ENCODE measurements at places on chromosomes 4 and X. TPM values are rescaled to one million over a fixed set of nuclear protein-coding genes. Genes with fewer than 3 reads are reported as not detected.

The GATA1 gene
- total RNA-seq = not detected

The FAM47B gene
- total RNA-seq = not detected

The ATOH1 gene
- total RNA-seq = not detected

The BCORL1 gene
- 8.7 TPM for total RNA-seq

The PNPLA4 gene
- 15.7 TPM for total RNA-seq

The PWWP3B gene
- total RNA-seq = not detected

The PCDH11X gene
- 1.7 TPM for total RNA-seq

The DGKQ gene
- total RNA-seq = 19.5 TPM

The AFM gene
- not detected for total RNA-seq

The NXF2B gene
- not detected for total RNA-seq

The NHS gene
- 9.9 TPM for total RNA-seq

The PAGE2B gene
- not detected for total RNA-seq

DNA sequence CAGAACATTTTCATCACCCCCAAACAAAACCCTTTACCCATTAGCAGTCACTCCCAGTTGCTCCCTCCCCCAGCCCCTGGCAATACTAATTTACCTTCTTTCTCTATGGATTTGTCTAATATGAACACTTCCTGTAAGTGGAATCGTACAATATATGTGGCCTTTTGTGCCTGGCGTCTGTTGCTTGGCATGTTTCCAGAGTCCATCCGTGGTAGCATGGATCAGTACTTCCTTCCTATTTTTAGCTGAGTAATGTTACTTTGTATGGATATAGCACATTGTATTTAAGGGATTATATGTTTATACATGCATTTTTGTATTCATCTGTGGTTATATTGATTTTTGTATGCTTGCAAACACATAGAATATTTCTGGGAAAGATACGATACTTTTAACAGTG, 48.2 kb downstream of the PPEF1 start:
- no peak for DNase-seq

GRCh38 chr4:48831532-48832030, 693 bp downstream of the OCIAD1 start:
- DNase-seq = no peak

- DNase-seq = no peak
Observed at GRCh38 chrX:1252861-1253260, 15.8 kb upstream of the CSF2RA start.

DNA sequence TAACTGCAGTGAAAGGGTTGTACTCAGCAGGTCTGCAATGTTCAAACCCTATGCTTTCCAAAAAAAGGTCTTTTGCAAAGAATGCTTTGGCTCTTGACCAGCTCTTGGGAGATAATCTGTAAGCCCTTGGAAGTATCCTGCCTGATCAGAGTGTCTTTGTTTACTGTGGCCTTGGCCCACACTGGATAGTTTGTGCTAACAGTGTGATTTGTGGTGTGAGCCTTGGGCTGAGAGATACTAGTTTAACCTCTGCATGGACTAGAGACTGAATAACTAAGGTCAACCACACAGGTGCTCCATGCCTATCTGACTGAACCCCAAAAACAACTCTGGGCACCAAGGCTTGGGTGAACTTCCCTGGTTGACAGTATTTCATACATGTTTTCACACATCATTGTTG, 3.6 kb upstream of the MAGED1 start:
- DNase-seq = no peak

GRCh38 chr4:78069859-78070258, 12.7 kb downstream of the FRAS1 start:
- no peak for DNase-seq

GRCh38 chr4:72591547-72592454, 22.8 kb upstream of the ADAMTS3 start:
- no peak for DNase-seq

- DNase-seq = no peak
Observed at GRCh38 chr4:181200076-181200475, 1043.1 kb upstream of the TENM3 start.

- DNase-seq = no peak
Observed at GRCh38 chr4:29972121-29972520, 748.0 kb upstream of the PCDH7 start.

GRCh38 chr4:17966312-17966711, 55.2 kb downstream of the LCORL start:
- DNase-seq = no peak

DNA sequence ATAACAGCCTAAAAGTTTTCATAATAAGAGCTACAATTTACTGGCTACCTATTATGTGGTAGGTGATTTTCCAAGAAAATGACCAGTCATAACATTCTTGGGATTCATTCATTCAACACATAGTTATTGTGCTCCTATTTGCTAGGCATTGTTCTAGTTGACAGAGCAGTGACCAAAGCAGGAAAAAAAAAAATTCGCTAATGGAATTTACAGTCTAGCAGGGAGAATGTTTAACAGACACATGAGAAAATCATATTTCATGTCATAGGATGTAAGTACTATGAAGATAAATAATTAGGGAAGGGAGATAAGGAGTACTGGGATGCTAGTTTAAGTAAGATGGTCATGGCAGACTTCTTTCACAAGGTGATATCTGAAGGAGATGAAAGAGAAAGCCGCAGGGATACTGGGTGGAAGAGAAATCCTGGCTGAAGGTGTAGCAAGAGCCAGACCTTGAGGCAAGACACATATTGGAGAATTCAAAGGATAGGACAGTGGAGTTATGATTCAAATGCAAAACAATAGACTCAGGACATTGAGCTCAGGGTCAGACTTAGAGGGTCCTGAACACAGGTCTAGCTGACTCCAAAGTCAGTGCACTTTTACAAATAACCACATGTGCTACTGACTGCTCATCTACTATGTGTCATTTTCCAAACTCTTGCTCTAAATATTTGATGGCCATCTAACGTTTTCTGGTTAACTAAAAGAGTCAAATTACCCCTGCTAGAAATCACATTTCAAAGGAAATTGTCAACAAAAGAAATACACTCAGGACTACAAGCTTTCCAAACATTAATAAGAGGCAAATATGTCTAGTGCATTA, 20.4 kb downstream of the SPCS3 start:
- no peak for DNase-seq

GRCh38 chr4:126715067-126715466, 917.7 kb upstream of the INTU start:
- no peak for DNase-seq

- DNase-seq = no peak
Observed at GRCh38 chr4:139668658-139669201, 3.1 kb downstream of the MGST2 start.

DNA sequence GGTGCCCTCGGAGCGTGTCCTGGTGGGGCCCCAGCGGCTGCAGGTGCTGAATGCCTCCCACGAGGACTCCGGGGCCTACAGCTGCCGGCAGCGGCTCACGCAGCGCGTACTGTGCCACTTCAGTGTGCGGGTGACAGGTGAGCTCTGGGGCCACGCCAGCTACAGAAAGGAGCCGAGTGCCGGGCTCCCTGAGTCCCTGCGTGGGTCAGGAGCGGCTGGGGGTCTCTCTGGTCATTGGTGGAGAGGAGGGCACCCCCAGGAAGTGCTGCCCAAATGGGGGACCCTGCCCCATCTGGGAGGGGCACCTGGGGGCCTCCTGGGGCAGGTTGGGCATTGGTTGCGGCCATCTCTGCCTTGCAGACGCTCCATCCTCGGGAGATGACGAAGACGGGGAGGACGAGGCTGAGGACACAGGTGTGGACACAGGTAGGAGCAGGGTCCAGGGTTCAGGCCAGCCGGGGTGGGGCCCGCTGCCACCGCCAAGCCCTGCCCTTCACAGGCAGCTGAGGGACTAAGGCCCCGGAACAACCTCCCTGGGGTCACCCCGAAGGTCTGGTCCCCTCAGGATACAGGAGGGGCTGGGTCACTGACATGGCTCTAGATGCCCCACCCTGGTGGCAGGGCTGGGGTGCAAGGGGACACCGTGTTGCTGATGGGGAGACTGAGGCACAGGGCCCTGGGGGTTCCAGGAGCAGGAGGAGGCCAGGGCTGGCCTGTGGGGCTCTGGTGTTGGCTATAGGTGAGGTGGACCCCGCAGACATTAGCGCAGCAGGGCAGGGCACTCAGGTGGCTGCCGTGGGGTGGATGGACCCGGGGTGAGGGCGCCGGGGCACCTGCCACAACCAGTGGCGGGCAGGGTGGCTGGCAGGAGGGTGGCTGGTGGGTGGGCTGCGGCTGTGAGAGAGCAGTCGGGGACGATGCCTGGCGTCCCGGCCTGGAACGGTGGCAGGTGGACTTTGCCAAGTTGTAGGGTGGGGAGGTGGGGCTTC, 6.6 kb downstream of the FGFR3 start:
- DNase-seq = no peak

DNA sequence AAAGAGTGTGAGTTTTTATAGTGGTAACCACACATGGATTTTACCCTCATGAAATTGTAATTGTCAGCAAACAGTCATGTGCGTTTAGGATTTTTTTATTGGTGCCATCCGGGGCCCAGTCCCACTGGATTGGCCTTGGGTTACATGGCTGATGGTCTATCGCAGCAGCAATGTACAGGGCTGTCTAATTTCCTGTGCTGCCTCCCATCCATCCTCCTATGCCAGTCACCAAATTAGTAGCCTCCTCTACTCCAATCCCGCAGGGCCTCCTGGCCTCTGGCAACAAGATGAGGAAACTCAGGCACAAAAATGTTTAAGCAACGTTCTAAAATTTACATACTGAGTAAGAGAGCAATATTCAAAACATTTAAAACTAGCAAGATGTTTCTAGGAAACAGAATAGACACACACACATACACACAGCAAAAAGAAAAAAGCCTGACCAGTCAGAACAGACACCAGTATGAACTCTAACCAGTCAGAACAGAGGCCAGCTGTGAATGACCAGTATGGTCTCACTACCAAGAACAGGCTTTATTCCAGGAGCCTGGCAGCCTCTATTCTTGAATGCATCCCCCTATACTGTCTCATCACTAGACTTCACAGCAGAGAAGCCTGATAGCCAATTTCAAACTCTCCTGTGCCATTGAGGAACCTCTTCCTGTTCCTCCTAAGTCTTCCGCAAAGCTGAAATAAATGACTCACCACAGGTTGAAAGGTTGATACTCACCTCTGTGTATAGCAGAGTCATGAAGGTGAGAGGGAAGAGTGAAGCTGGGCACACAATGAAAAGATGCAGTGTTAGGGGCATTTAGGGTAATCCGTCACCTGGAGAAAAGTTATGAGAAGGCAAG, 42.6 kb downstream of the CHRNA9 start:
- no peak for DNase-seq

- no peak for DNase-seq
Observed at GRCh38 chr4:151905197-151905596, 144.4 kb upstream of the GATB start.

- DNase-seq = no peak
Observed at GRCh38 chr4:117385526-117385925, 300.1 kb upstream of the TRAM1L1 start.

DNA sequence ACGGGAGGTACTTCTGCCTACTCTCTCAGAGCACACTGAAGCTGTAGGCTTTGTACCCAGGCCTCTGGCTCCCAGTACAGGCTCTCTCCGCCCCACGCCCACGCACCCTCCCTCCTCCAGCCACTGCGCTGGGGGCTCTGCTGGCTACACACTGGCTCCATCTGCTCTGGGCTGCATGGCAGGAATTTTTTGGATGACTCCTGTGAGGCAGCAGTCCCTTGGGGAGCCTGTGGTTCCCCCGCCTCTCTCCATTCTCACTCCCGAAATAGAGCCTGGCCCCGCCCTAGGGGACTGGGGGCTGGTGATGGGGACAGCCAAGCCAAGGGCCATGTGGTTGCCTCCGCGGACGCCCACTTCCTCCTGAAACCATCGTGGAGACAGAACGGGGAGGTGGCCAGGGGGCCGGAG, 58.1 kb upstream of the ADRA2C start:
- peak; percentile 77 for DNase-seq

DNA sequence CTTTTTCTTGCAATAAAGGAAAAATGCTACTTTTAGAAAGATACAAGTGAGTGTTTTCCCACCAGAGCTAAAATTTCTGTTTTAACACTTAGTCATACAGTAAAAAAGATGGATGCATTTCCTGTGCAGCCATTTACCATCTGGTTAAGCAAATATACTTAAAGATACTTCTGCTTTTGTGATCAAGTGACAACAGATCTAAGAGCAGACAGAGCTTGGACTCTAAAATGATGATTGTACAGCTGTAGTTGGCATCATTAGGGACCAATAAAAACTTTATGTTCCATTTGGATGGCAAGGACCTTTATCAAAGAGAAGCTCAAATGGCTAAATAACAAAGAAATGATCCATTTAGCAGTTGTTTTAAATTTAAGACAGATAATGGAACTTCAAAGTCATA, 270.8 kb downstream of the FSTL5 start:
- no peak for DNase-seq

- no peak for DNase-seq
Observed at GRCh38 chr4:119795986-119796578, 167.5 kb upstream of the PDE5A start.

- no peak for DNase-seq
Observed at GRCh38 chr4:165597581-165598480, 219.0 kb downstream of the CPE start.

Measured in suprapubic skin (tissue), 4 donors.